ENCODE measurements at places on chromosomes 3 and 15.

GRCh38 chr3:32018757-32019564, 37.4 kb downstream of the ZNF860 start:
- peak; percentile 65 for DNase-seq

DNA sequence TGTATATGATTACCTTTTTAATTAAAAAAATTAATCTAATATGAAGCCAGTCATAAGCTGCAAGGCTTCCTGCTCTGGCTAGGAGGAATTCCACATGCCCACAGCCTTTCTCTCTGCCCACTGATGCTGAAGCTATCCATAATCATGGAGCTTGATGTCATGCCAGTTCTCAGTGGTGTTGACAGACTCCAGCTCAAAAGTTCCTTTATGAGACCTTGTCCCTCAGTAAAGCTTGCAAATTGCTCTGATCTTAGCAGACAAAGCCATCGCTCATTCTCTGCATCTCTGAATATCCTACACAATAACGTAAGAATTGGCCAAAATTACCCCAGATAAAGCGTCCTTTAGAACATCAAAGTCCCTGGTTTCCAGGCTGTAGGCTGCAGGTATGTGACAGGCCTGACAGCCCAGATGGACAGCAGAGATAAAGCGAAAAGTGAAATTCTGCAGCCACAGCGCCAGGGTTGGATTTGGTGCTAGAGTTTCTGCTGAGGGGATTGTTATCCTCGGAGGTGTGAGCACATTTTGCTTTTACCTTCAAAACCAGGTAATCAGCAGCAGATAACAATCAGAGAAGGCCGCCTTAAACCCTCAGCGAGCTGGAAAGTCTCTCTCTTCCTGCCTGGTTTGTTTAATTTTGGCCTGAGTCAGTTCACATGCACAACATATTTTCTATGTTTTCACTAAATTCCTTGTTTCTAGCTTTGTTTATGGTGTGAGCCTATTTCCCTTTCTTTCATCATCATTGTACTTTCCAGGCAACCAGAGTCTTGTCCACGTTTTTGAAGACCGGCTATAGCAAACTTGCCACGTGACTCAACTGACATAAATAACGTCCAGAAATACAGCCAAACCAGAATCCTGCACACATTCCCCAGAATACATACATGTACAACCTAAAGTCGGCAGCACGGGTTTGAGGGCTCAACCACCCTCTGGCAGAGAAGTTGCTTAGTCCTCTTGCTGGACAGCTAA, 36.6 kb upstream of the ALDH1A3 start:
- peak; percentile 27 for DNase-seq

- DNase-seq = no peak
These were observed 254.4 kb upstream of the THBS1 start for GRCh38 chr15:39326306-39326975.

GRCh38 chr3:102060814-102061213, 211.5 kb downstream of the NFKBIZ start:
- no peak for DNase-seq

DNA sequence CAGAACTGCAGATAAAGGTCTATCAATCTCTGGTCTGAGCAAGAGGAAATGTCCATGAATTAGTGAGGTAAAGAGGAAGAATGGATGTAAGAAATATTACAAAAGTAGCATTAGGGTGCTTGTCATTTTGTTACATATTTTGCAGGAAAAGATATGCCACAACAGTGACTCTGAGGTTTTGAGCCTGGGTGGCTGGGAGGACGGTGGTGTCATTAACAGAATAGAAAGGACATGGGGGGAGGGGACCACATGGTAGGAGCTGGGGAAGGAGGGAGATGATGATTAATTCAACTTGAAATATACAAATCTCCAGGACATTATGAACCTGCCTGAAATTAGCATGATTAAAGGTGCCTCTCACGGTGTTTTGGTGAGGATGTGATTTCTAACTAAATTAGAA, 245.5 kb upstream of the MDFIC2 start:
- DNase-seq = no peak

GRCh38 chr3:102057781-102058421, 208.6 kb downstream of the NFKBIZ start:
- DNase-seq = no peak

DNA sequence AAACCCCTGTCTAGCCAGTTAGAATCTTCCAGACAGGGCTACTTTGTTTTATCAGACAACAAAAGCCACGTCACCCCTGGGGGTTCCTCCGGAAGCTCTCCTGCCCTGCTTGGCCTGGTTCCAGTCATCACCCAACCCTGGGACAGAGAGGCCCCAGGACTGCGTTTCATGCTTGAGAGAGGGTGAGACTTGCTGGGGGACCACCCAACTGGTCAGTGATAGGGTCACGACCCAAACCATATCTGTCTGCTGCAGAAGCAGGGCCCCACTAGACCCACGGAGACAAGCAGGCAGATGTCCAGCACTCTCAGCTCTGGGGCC, 1.2 kb downstream of the NT5DC2 start:
- peak; percentile 40 for DNase-seq

DNA sequence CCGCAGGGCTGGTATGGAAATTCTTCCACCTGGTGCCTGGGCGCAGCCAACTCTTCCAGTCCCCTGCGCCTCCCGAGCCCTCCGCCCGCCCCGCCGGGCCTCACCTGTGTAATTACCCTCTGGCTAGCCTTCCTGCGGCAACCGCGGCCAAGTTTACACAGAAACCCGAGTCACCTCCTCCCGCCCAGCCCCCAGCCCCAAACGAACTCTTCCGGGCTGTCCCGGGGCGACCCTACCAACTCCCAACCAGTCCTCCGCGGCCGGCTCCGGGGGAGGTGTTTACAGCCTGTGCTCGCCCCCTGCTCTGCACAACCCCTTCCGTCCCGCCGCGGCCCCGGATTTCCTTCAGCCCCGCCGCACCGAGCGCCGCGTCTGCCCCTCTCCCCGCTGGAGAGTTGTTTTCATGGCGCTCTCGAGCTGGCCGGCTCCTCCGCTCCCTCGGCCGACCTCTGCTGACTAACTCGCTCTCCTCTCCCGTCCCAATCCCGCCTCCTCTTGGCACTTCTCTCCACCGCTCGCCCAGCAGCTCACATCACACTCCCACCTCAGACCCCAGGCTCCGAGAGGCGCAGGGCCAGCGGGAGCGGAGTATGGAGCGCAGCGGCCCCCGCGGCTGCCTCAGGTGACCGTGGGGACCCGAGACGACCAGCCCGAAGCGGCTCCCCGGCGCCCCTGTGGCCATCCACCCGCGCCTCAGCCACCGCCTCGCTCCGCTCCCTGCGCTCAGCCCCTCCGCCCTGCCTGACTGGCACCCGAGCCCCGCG, 538 bp downstream of the ATOSA start:
- peak; percentile 68 for DNase-seq

All from umbilical cord (tissue), 2 donors.